Hematopoietic multipotent progenitor cell treated with erythropoietin and hydrocortisone succinate and interleukin-3 and kit ligand, for 8 days (in vitro differentiated cells): ENCODE measurements at places on chromosomes 1 and 21.

DNA sequence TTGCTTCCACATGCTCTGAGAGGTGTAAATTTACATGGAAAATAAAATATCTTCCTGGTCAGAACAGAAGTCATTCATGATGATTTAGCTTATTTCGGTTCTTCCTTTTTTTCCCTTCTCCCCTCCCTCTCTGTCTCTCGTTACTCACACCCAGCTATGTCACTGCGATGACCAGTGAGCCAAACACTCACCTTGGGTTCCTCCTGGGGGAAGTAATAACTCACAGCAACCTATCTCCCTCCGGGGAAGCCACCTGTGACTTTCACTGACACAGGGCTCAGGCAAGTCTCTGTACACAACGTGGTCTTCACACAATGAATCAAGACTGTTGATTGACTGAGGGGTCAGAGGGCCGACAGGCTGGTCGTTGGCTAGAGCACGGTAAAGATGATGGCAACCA lies 135.3 kb upstream of the VANGL1 start:
- no peak for DNase-seq

- no peak for DNase-seq
Observed at GRCh38 chr1:21307210-21307609, 16.9 kb upstream of the ECE1 start.

GRCh38 chr1:154578058-154578418 lies 10.5 kb downstream of the CHRNB2 start:
- DNase-seq = no peak

DNA sequence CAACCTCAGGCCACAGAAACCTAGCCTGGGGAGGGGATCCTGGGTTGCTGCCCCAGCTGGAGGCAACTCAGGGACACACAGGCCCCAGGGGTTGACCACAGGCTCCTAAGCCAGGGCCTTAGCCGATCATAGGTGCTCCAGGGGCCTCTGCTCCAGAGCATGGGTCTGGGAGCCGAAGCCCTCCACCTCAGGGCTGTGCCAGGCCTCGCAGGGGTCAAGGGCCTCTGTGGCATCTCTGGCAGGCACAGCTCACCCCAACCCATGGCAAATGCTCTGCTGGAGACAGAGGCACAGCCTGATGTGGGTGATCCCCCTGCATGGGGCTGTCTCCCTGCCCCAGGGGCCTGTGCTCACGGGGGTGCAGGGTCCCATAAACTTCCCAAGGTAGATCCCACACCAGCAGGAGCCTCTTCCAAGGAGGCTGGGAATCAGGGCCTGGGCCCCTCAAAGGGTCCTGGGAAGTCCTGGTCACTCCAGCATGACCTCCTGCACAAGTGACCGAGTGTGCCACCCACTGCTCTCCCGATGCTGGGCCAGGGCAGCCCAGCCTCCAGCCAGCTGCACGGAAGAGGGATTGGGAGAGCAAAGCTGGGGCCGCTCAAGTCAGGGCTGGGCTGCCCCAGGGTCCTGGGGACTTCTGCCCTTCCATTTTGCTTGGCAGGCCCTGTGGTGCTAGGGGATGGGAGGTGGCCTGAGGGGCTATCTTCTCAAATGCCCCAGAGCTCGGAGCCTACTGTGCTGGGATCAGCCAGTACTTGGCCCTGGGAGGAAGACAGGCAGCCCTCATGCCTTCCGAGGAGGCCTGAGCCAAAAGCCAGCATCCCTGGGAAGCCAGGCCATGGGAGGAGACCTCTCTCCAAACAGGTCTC lies 22.2 kb upstream of the PRSS38 start:
- DNase-seq = no peak

DNA sequence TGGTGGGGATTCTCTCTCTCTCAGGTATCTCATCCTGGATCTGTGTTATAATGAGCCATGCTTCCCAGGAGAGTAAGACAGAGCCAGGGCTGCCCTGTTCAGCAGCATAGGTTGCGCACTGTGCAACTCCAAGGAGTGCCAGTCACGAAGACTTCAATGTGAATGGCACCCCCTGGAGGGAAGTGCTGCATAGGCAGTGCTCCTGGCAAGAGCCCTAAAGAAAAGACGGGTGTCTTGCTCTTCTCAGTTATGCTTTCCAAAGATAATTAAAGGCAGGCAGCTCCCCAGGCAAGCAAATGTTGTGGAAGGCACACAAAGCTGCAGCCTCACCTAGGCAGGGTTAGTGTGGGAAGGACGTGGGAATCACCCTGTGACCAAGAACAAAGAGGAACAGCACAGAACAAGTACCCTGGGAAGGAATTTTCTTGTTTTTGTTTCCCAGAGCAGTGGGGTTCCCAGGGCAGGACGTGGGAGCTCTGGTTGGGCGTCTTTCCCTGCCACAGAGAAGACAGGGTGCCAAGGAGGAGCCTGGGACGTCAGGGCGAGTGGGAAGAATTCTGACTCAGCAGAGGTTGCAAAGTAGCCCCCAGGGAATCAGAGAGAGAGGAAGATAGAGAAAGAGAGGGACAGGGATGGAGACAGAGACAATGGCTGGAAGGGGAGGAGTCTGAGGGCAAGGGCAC lies 120.9 kb downstream of the KCNN3 start:
- DNase-seq = peak; percentile 47

- no peak for DNase-seq
Observed at GRCh38 chr1:25063591-25064416, 133.7 kb upstream of the RUNX3 start.

- no peak for DNase-seq
Observed at GRCh38 chr1:19165501-19165900, 44.6 kb downstream of the UBR4 start.

DNA sequence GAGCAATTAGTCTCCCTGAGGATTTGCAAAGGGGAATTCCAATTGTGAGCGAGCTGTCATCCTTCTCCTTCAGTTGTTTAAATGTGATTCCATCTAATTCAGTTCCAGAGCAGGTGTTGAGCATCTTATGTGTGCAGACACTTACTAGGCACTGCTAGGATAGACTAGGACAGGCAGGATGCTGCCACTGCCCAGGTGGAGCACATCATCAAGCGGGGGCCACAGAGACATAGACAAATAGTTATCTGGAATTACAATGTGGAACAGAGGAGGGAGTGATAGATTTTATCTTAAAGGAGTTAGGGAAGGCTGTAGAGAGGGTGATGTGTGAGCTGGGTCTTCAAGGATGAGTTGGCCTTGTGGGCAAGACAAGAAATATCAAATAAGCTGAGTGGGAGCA lies 55.9 kb downstream of the CDC7 start:
- no peak for DNase-seq

GRCh38 chr1:84386716-84387479 lies 11.4 kb upstream of the DNASE2B start:
- no peak for DNase-seq

DNA sequence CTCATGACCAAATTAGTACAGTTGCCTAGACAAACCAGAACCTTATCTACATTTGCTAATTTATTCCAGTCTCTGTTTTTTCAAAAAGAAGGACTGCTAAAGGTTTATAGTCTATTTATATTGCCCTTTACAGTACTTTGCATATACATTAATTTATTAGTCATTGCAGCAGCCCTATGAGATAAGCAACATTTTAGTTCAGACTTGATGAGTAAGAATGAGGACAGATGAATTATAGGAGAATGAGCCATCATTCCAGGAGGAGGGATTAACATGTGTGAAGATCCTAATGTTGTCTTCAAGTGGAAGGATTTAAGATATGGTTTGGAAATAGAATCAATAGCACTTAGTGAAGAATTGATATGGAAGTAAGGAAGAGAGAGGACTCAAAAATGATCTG lies 152.4 kb downstream of the KCTD3 start:
- DNase-seq = no peak

- DNase-seq = no peak
Observed at GRCh38 chr1:214187121-214187900, 93.6 kb upstream of the SMYD2 start.

GRCh38 chr1:109886827-109887226 lies 23.8 kb upstream of the CSF1 start:
- peak; percentile 11 for DNase-seq

GRCh38 chr1:212030936-212031528 lies 4.3 kb downstream of the INTS7 start:
- no peak for DNase-seq

DNA sequence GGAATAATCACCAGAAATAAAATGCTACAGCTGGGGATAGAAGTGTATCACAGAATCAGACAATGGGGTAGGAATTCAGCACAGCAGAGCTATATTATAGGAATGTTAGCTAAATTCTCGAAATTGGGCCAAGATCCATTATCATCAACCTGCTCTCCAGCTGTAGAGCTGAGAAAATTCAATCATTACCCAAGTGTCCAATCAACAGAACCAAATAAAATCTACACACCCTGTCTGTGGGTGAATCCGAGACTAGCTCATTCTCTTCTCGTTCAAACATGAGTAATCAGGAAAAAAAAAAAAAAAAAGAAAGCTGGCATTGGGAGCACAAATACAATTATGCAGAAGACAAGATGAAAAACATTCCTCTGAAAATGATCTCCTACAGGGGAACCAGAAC lies 119.2 kb downstream of the CDC7 start:
- no peak for DNase-seq

GRCh38 chr1:214463596-214463995 lies 87.8 kb downstream of the PTPN14 start:
- DNase-seq = no peak

DNA sequence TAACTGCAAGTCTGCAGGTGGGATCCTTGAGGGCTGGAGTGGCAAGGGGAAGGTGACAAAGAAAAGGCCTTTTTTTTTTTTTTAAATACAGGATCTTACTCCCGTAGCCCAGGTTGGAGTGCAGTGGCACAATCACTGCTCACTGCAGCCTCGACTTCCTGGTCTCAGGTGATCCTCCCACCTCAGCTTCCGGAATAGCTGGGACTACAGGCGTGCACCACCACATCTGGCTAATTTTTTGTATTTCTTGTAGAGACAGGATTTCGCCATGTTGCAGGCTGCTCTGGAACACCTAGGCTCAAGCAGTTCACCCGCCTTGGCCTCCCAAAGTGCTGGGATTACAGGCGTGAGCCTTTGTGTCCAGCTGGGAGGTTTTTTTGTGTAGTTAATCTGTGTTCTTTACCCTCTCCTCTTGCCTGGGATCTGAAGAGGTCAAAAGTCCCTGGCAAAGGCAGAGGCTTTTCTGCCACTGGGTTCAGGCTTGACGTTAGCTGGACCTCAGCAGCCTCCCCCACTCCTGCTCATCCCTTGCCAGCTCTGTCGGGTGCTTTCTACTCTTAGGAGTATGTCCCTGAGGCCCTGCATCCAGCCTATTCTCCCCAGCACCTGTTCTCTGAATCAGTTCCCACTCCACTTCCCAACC lies 5.2 kb downstream of the IL6R start:
- no peak for DNase-seq

DNA sequence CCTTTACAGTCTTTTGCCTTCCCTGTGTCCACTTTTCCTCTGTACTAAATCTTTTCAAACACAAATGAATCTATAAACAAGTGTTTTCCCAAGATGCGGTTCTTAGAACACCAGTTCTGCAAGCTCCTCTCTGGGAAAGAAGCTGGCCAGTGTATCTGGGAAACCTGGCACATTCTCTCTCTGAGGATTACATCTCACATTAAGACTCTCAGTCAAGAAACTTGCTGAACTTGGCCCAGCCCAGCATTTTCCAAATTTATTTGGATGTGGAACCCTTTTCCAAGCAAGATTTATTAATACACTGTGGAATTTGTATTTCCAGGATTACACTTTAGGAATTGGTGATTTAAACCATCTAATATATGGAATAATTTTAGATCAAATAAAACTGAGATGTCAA lies 105.7 kb downstream of the ZNF281 start:
- DNase-seq = no peak

GRCh38 chr1:68166348-68166747 lies 66.0 kb downstream of the WLS start:
- no peak for DNase-seq

GRCh38 chr21:43332861-43333297 lies 94.1 kb downstream of the SIK1 start:
- DNase-seq = no peak

DNA sequence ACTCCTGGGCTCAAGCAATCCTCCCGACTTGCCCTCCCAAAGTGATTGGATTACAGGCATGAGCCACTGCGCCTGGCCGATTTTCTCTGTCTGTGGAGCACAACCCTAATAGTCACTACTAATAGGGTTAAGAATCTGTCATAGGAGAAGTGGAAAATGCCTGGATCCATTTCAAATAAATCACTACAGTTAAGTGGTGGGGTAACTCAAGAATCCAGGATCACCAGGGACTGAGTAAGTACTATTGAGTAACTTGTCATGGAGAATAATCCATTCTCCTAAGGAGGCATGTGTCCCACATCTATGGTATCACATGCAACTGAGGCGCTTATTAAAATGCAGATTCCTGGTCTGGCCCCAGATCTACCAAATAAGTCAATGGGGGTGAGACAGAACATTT lies 53.2 kb downstream of the OPTC start:
- DNase-seq = no peak

GRCh38 chr1:156154317-156154749 lies 948 bp downstream of the SEMA4A start:
- DNase-seq = peak; percentile 39

GRCh38 chr1:77594366-77595112 lies 87.9 kb downstream of the ZZZ3 start:
- DNase-seq = no peak

GRCh38 chr1:162335126-162335525 lies 41.5 kb downstream of the SPATA46 start:
- no peak for DNase-seq

DNA sequence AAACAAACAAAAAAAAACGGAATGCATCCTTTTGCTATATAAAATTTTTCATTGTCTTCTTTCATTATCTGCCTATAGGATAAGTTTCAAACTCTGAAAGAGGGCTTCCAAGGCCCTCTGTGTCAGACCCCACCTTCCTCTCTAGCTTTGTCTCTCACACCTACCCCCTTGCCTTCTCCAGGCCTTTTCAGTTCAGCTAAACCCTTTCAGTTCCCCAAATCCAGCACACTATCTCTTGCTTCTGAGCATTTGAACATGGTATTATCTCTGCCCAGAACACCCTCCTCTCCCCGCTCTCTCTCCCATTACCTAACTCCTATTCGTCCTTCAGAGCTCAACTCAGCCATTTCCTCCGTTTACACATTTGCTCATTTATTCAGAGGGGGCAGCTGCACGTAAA lies 35.7 kb downstream of the C1orf216 start:
- DNase-seq = no peak

DNA sequence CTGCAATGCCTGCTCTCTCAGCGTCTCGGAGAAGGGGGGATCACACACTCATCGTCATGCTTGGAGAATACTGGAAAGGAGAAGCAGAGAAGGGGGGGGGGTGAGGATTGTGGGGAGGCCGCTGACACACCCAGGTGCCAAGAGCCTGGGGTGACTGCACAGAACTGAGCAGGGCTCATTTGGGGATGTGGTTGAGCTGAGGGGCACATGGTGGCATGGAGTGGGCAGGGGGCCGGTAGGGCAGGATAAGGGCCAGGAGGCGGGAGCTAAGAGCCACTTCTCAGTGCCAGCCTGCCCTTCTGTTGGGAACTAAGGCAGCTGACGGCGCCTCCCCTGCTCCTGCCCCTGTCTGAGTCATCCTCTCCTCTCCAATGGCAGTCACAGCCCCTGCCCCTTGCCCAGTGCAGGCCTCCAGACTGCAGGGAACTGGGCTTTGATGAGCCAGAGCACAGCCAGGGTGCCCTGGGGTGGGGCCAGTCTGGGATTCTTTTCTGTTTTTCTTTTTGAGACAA lies 27.2 kb downstream of the MRPL37 start:
- peak; percentile 77 for DNase-seq

- DNase-seq = no peak
Observed at GRCh38 chr1:35595684-35596083, 22.6 kb downstream of the TFAP2E start.

- DNase-seq = no peak
Observed at GRCh38 chr1:180905927-180906326, 6.8 kb upstream of the KIAA1614 start.

- DNase-seq = no peak
Observed at GRCh38 chr1:29845910-29846309, 609.6 kb downstream of the PTPRU start.

- DNase-seq = peak; percentile 12
Observed at GRCh38 chr1:219566951-219567947, 45.7 kb downstream of the ZC3H11B start.
